RWPE2 (cell line): ENCODE measurements at places on chromosomes 7 and 10.

- no peak for DNase-seq
Measured at GRCh38 chr10:42924484-42924883, 141.9 kb downstream of the BMS1 start.

- no peak for DNase-seq
Measured at GRCh38 chr7:107267138-107267537, 98.3 kb downstream of the HBP1 start.

- DNase-seq: no peak
Measured at GRCh38 chr7:109322833-109323232, 753.2 kb downstream of the DNAJB9 start.

DNA sequence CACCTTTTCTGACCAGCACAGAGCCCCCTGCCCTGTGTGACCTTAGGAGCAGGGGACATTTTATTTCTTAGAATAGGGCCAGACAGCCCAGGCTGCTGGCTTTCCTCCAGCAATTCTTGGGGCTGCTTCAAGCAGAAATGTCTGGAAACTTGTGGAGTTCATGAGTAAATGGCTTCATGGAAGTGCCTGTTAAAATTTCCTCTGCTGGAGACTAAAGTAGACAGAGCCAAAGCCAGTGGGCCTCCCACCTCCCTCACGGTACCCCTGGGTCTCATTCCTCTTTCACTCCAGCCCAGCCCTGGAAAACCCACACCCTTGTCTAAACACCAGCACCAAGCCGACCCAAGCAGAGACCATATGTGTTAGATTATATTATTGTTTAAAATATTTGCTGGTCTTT is 505.5 kb upstream of the ZMIZ1 start:
- no peak for DNase-seq
